NCI-H1417 (cell line): ENCODE measurements at places on chromosomes 11 and 22.

- DNase-seq = no peak
Observed at GRCh38 chr11:128171506-128171905, 415.9 kb downstream of the ETS1 start.

GRCh38 chr11:117424781-117425180 lies 97.1 kb downstream of the CEP164 start:
- no peak for DNase-seq

DNA sequence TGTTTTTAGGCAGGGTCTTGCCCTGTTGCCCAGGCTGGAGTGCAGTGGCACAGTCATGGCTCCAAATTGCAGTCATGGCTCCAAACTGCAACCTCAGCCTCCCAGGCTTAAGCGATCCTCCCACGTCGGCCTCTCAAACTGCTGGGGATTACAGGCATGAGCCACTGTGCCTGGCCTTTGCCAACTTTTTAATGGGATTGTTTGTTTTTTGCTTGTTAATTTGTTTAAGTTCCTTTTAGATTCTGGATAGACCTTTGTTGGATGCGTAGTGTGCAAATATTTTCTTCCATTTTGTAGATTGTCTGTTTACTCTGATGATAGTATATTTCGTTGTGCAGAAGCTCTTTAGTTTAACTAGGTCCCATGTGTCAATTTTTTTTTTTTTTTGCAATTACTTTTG lies 10.0 kb upstream of the SCGB1D1 start:
- DNase-seq = no peak

DNA sequence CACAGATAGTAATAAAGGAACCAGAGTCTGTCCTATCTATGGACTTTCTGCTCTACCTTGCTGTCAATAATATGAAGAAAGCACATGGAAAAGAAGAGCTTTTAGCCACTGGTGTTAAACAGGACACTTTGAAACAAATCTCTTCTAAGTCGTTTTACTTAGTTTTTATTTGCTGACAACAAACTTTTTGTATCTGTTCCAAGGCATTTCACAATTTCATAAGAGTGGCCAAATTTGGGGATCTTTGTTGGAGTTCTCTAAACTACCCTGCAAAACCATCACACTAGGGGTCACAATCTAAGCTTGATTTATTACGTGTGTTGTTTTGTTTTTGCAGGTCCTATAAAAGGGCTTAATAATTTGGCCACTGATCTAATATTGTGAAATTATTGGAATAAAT lies 54.4 kb downstream of the BBOX1 start:
- DNase-seq = no peak

GRCh38 chr22:47619631-47620030 lies 857.2 kb downstream of the TBC1D22A start:
- DNase-seq = no peak

- no peak for DNase-seq
Observed at GRCh38 chr11:106608677-106609076, 409.6 kb downstream of the GUCY1A2 start.

DNA sequence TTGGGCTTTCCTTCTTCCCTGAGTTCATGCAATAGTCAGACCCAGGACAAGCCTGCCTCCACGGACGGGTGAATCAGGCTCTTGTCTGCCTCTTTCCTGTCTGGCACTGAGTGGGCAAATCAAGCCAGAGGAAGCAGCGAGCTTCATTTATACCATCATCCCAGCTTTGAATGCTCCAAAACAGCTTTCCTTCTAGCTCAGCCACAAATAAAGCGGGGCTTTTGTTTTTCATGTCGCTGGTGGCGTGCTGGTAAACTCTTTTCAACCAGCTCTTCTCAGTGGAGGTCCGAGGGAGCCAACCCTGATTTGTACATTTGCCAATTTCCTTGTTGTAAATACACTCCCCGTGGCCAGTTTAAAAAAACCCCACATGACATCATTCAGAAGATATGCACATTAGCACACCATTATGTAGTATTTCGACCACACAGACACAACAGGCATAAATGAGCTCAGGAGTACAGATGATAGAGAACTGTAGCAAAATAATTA lies 8.6 kb downstream of the C11orf91 start:
- DNase-seq = no peak

DNA sequence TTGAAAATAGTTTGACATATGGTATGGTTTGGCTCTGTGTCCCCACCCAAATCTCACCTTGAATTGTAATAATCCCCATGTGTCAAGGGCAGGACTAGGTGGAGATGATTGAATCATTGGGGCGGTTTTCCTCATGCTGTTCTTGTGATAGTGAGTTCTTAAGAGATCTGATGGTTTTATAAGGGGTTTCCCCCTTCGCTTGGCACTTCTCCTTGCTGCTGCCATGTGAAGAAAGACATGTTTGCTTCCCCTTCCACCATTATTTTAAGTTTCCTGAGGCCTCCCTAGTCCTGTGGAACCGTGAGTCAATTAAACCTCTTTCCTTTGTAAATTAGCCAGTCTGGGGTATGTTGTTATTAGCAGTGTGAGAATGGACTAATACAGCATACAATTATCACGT lies 7.7 kb downstream of the KCTD21 start:
- DNase-seq = no peak

- DNase-seq = no peak
Observed at GRCh38 chr11:121610706-121611105, 157.9 kb upstream of the SORL1-AS1 start.

DNA sequence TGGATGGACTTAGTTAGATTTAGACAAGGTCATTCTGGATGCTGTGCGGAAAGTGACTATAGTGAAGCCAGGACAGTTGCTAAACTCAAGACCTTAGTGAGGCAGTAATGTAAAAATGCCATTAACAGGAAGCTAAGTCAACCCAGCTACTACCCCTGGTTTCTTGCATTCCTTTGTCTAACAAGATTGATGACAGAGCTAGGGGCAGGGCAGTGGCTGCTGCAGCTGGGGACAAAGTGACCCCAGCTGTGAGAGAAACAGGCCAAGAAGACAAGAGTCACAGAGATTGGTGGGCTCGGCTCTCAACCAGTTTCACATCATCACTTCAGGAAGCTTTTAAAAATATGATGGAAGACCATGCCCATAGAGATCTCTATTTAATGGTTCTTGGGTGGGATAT lies 110.4 kb upstream of the POU2AF2 start:
- DNase-seq = no peak

- DNase-seq = no peak
Observed at GRCh38 chr11:68828155-68828931, 13.4 kb downstream of the CPT1A start.
